Upper lobe of right lung (tissue), 1 donor: ENCODE measurements at places on chromosomes 4 and X. TPM values are rescaled to one million over a fixed set of nuclear protein-coding genes. Genes with fewer than 3 reads are reported as not detected.

DNA sequence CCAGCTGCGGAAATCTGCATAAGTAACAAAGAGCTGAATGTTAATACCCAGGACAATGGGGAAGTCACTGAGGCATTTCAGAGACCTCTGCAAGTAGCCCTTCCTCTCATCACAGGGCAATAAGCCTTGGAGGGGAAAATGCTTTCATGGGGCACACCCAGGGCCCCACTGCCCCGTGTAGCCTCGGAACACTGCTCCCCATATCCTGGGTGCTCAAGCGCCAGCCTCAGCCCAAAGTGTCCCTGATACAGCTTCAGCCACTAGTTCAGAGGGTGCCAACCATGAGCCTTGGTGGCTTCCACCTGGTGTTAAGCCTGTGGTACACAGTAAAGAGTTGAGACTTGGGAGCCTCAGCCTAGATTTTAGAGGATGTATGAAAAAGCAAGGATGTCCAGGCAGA, 402.8 kb upstream of the CXorf51A start:
- no peak for DNase-seq

DNA sequence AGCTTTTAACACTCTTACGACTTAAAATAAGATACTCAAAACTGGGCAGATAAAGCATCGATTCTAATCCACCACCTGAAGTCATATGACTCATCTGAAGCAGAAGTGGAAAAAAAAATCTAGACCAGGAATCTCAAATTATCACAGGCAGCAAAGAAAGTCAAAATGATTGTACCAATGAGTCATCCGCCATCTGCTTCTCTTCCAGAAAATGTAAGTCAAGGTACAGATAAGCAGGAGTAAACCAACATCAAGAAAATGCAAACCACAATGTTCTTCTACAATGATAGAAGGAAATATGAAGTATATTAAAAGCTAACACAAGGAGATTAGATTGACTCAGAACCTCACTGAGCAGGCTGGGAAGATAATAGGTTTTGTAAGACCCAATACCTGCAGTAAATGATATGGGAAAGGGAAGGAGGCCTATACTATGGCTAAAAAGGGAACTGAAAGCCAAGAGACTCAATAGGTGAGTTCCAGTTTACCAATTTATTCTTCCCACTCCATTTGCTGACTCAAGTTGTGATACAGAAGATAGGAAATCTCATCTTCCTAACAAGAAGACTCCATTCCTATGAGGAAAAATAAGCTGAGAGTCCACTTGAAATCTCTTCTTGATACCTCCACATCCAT, 88.4 kb upstream of the TET2 start:
- no peak for DNase-seq

GRCh38 chrX:21959362-21960051, 19.0 kb downstream of the SMS start:
- no peak for DNase-seq

- no peak for DNase-seq
These were observed 173.3 kb upstream of the PSAPL1 start for GRCh38 chr4:7608046-7608445.

- no peak for DNase-seq
These were observed 91.9 kb upstream of the SH3RF1 start for GRCh38 chr4:169362607-169363006.

GRCh38 chrX:150329868-150330267, 33.2 kb upstream of the MAMLD1 start:
- DNase-seq = no peak

MBNL3 gene
- total RNA-seq = 22.9 TPM

XAGE2 gene
- 5.2 TPM for total RNA-seq
